ENCODE measurements at places on chromosomes 5 and 9. TPM values are rescaled to one million over a fixed set of nuclear protein-coding genes. Genes with fewer than 3 reads are reported as not detected.
A peak's percentile ranks its signal among the peaks of the same experiment; 100 is the strongest.

DNA sequence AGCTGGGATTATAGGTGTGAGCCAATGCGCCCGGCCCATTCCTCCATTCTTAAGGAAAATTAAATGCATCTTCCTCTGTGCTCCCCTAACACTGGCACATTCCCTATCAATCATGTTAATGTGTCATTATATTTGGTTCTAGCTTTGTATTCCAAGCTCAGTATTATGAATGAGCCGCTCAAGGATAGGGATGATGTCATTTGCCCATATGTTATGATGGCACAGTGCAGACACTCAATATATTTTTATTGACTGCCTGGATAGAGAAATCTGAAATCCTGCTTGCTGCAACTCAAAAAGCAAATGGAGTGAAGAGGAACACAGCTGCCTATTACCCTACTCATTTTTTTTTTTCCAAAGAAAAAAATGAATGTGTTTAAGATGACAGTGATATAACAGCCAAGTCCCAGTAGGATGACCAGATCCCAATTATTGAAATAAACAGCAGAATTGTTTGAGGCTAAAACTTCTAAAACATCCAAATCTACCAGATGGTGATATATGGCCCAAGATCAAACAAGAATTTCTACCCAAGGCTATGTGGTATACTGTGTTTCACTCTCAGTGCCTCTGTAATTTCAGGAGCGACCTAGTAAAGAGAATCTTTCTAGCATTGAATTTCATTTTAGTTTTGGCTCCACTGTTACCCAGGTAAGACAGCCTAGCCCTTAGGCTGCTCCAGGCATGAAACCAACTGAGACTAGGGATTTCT is 16.3 kb downstream of the SUSD1 start:
- DNase-seq, result no peak

- no peak for DNase-seq
These were observed 42.5 kb downstream of the MFAP3 start for GRCh38 chr5:154081246-154081645.

DNA sequence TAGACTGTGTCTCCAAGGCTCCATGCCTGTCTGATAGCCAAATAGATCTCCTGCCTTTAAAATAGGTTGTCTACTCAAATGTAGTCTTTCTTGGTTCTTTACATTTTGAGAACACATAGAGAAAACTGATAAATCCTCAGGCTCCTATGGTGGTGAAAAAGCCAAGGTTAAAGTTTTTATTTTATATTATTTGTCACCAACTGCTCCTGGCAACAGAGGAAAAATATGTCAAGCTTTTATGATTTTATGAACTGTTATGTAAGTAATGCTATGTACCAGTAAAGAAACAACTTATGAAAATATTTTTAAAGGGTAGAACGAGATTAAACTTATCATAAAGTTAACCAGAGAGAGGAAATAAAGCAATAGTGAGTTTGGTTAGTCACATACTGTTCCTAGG is 222.8 kb downstream of the NR2F1-AS1 start:
- no peak for DNase-seq

DNA sequence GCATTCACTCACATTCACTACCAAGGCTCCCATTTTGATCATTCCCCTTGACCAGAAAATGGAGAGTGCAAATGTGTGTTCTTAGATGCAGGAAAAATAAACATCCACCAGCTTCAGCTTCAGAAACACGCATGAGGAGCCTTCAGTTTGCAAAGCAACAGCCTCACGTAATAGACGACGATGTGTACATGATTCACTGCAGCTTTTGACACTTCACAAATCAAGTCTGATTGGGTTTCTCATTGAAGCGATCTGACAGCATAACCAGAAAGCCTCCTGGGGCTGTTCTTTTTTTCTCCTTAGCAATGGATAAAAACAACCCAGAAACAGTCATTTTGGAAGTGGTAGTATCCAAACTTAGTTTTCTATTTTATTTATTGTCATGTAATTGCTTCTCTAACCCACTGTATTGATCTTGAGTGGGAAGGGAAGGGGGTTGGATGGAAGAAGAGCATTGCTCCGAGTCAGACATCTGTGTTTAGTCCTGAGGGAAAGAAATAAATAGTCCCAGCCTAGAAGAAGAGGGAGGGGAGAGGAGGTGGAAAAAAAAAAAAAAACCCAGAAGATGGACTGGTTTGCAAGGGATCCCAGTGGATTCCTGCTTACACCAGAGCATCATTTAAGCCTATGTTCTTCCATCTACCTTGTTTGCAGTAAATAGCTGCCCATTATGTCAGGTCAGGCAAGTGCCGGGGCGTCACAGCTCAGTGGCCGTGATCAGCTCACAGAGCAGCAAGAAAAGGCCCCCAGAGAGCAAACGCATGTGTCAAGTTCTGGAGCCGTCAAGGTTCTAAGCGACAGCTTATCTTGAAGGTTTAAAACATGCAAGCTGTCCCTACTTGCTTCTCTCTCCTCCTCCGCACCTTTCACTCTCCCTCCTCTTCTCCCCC is 190.2 kb upstream of the SNX2 start:
- no peak for DNase-seq

DNAH5 gene
- total RNA-seq, result 0.05 TPM

LCN10 gene
- total RNA-seq, result not detected

DNA sequence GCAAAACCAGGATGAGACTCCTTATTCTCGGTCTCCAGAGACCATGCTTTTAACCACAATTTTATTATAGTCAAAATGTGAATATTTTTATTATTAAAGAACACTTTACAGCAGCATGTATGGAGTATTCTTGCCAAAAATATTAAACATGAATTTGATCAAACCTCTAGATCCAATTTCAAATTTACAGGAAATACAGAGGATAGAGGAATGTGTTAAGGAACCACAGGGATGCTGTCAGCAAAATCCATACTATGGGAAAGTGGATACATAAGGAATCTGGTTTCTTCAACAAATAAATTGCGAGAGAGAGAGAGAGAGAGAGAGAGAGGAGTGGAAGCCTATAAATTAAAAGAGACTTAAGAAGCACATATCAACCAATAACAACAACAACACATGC is 348.2 kb upstream of the NUDT12 start:
- DNase-seq, result no peak

SLC22A4 gene
- total RNA-seq, result 17.5 TPM

DNA sequence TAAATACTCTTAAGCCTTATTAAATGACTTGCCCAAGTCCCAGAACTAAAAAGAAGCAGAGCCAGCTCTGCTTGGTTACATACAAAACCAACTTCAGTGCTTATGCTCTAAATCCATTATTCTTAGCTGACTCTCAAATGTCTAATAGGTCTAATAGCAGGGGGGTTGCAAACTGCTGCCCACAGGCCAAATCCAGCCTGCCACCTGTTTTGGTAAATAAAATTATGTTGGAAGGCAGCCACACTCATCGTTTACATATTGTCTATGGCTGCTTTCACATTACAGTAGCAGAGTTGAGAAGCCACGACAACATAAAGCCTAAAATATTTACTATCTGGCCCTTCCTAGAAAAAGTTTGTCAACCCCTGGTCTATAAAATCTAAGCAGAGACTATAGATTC is 69.0 kb downstream of the KLHL3 start:
- no peak for DNase-seq

DNA sequence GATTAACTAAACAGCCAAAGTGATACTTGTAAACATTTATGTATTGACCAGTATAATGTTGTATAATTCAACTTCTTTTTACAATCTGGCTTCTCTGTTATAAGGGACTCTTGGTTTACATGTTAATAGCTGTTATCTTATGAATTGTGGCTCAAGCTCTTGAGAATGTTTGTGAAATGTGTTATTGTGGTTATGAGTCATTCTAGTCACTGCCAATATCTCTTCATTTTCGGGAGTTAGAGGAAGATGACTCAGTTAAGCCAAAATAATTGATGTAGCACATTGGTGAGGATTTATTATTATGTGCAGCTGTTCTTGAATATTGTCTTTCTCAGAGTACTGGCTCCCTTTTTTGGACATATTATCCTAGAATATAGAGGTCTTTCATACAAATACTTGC is 655.2 kb upstream of the RIOK2 start:
- peak; percentile 93 for DNase-seq

KLF4 gene
- total RNA-seq, result 94.9 TPM

- DNase-seq, result peak; percentile 65
These were observed 28.5 kb downstream of the GLRA1 start for GRCh38 chr5:151896031-151896691.

DNA sequence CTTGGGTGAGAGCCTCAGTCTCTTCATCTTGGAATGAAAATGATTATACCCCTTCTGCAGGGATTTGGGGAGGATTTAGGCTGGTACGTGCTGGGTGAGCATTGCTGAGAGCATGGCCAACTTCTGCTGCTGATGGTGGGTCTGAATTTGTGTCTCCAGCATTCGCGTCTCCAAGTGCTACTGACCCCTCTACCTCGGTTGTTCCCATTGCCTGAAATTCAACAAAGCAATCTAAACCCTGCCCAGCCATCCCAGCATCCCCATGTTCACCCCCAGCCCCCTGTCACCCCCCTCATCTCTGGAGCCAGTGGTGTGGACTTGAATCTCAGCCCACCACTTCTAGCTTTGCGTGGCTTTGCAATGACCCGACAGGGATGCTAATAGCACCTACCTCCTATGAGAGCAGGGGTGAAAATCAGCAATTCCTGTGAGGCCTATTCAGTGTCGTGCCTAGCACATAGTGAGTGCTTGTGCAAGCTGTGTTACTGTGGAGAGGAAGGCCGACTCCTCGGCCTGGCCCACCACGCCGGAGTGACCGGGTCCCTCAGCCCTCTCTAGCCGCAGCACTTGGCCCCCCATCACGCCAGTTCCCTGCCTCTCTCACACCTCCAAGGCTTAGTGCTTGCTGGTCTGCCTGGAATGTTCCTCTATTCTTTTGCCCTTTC is 43.4 kb upstream of the SH3PXD2B start:
- DNase-seq, result no peak

PCSK1 gene
- total RNA-seq, result 4.4 TPM

GRCh38 chr5:115655994-115656393 is 30.2 kb upstream of the TMED7 start:
- DNase-seq, result no peak

DNA sequence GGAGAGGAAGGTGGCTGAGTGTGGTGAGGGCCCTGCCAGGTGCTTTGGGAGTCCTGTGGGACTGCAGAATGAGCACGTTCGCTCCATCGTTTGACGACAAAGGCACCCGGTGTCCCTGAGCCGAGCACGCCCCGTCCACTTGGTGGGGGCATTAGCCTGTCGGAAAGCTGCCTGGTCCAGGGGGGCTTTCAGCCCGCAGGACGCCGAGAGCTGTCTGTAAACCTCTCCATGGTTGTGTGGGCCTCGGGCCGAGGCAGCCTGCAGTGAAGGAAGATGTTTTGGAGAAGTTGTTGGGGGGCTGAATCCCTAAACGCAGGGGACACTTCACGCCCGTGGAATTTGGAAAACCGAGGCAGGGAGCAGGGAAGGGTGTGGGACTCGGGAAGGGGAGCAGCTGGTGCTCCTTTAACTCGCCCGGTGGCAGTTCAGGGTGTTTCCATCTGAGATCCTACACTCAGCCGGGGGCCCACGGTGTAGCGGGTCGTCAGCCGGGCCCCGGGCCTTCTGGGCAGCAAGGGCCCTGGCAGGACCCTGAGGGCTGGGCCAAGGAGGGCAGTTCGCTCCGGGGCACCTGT is 53.8 kb downstream of the MRPL36 start:
- DNase-seq, result no peak

CRB2 gene
- not detected for total RNA-seq

- DNase-seq, result no peak
These were observed 112.2 kb downstream of the MCTP1 start for GRCh38 chr5:95172659-95173058.

- DNase-seq, result no peak
These were observed 534 bp upstream of the SAPCD2 start for GRCh38 chr9:137070906-137071275.

- DNase-seq, result no peak
These were observed 488.0 kb downstream of the MAN2A1 start for GRCh38 chr5:110177729-110178128.

DNA sequence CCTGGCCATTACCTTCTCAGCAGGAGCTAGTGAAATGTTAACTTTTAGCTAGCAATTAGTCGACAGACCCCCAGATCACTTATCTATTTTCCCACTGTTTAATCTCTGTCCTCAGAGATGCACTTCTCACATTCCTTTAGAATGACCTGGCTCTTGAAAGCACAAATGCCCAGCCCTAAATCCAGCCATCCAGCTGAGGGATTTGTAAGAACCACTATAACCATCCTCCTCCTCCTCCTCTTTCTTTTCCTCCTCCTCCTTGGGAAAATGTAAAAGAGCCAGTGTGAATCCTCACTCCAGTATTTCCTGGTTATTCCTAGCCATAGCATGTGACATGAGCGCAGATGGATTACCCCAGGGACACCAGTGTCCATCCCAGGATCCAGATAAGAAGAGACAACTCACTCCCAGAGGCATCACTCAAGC is 124.3 kb downstream of the ENC1 start:
- DNase-seq, result no peak

DNA sequence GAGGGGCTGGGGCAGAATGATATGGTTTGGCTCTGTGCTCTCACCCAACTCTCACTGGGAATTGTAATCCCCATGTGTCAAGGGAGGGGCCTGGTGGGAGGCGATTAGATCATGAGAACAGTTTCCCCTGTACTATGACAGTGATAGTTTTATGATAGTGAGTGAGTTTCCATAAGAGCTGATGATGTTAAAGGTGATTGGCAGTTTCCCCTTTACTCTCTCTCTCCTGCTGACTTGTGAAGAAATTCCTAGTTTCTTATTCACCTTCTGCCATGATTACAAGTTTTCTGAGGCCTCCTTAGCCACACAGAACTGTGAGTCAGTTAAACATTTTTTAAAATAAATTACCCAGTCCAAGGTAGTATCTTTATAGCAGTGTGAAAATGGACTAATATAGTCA is 120.4 kb upstream of the CDH9 start:
- DNase-seq, result no peak

- DNase-seq, result no peak
These were observed 853 bp downstream of the DCP2 start for GRCh38 chr5:112977440-112977861.

GRCh38 chr9:23258569-23258968 is 567.5 kb downstream of the ELAVL2 start:
- DNase-seq, result no peak

FREM1 gene
- not detected for total RNA-seq

DNA sequence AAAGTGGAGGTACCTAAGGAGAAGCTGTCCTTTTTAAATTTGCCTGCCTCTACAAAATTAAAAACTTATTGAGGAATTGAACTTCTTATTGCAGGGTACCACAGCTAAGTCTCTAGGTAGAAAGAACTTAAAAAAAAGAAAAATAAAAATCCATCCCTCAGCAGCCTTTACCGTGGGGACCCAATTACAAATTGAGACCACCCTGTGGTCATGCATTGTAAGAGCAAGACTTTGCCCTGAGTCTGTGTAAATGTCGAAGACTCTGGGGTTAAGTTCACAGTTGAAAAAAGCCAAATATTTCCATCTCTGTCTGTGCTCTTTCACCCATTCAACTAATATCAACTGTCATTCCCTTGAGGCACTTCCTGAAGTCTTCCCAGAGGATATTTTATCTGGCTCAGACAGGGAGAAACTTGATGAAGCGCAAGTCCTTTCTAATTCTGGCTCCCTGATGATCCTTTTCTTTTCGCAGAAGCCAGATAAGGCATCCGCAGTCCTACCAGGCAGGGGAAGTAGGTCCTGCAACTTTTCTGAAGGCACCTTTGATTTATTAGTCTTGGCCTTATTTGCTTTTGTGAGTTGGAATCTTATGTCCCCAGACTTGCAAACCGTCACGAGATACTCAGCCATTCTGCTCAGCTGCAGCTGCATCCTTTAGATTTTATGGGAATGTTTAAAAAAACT is 323.8 kb upstream of the WWC1 start:
- DNase-seq, result no peak

All from MCF 10A (cell line).